ENCODE measurements at places on chromosomes 16 and 17.

GRCh38 chr16:49858200-49859124, 2.5 kb upstream of the ZNF423 start:
- no peak for DNase-seq

- DNase-seq = no peak
Observed at GRCh38 chr17:46020023-46020761, 21.1 kb downstream of the STH start.

DNA sequence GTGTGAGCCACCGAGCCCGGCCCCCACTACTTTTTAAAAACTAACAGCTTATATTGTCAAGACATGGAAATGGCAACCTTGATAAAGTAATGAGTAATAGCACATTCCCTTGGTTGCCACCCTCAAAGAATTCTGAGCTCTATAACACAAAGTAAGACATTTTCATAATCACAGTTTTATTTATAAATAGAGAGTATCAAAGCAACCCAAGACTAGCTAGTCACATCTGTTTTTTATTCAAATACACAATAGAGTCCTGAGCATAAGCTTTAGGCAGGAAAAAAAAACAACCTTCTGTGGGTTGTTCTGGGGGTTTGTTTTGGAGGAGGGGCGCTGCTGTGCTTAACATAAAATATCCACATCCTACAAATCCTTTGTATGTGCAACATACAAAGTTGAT, 68.7 kb downstream of the CEP95 start:
- no peak for DNase-seq

DNA sequence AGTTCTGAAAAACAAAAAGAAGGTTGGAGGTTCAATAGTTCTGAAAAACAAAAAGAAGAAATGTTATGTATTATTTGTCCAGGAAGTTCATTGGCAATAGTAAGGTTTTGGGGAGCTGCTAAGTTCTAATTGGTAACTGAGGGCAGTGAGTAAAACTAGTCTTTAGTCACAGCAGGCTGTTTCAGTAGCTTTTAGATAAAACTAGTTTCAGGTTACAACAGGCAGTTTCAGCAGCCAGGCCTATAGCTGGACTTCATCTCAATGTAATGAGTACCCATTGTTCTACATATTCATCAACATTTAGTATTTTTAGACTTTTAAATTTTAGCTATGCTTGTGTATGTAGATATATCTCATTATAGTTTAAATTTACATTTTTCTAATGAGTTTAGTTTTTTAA, 639.3 kb downstream of the TOX3 start:
- DNase-seq = no peak

DNA sequence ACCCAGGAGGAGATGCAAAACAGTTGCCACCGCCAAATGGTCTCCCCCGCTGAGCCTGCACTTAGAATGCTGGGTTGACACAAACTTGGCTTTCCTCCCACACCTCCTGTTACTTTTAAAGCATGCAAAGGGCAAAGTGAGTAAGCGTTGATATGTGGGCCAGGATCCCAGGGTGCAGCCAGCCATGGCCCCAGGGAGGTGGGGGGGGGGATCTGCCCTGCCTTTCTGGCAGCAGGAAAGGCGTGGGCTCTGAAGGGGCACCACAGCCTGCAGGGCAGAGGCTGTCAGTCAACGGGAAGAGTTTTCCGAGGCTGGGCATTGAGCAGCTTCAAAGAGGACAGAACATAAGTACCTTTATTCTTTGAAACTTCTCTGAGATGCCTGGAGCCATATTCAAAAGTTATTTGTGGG, 142.3 kb downstream of the ABCC12 start:
- no peak for DNase-seq

DNA sequence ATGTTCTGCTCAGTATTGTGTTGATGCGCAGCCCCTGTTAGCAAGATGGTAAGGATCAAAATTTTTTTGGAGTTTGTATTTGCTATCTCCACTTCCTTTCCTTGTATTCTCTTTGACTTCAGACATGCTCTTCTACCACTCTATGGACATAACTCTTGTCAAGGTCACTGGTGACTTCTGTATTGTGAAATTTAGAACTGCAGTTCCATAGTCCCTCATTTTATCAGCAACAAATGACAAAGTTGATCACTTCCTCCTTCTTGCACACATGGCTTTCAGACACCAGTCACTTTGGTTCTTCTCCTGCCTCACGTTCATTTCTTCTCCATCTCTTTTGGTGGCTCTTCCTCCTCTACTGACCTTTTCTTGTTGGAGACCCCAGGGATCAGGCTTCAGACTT, 21.1 kb downstream of the COX11 start:
- no peak for DNase-seq

GRCh38 chr17:39709319-39709997, 9.6 kb downstream of the ERBB2 start:
- DNase-seq = no peak

DNA sequence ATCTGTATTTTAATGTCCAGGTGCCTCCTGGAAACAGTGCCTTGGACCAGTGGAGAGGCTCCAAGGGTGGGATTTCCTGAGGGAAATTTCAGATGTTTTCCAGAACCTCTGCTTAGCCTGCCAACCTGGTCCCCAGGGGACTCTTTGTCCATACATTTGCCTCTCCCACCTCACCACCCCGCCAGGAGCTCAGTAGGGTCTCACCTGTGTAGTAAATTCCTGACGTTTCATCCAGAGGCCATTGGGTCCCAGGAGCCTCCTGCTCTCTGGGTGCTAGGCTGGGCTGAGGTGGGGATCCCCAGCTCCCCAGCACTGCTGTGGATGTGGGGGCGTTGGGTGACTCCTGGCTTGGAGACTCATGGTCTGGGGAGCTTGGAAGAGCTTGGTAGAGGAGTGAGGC, 2.7 kb downstream of the NLRP1 start:
- DNase-seq = no peak
